ENCODE measurements at places on chromosomes 5 and 9. TPM values are rescaled to one million over a fixed set of nuclear protein-coding genes. Genes with fewer than 3 reads are reported as not detected.

- DNase-seq: no peak
Measured at GRCh38 chr5:144103611-144104485, 66.6 kb downstream of the YIPF5 start.

- DNase-seq: no peak
Measured at GRCh38 chr9:129552064-129552463, 68.8 kb downstream of the C9orf50 start.

DNA sequence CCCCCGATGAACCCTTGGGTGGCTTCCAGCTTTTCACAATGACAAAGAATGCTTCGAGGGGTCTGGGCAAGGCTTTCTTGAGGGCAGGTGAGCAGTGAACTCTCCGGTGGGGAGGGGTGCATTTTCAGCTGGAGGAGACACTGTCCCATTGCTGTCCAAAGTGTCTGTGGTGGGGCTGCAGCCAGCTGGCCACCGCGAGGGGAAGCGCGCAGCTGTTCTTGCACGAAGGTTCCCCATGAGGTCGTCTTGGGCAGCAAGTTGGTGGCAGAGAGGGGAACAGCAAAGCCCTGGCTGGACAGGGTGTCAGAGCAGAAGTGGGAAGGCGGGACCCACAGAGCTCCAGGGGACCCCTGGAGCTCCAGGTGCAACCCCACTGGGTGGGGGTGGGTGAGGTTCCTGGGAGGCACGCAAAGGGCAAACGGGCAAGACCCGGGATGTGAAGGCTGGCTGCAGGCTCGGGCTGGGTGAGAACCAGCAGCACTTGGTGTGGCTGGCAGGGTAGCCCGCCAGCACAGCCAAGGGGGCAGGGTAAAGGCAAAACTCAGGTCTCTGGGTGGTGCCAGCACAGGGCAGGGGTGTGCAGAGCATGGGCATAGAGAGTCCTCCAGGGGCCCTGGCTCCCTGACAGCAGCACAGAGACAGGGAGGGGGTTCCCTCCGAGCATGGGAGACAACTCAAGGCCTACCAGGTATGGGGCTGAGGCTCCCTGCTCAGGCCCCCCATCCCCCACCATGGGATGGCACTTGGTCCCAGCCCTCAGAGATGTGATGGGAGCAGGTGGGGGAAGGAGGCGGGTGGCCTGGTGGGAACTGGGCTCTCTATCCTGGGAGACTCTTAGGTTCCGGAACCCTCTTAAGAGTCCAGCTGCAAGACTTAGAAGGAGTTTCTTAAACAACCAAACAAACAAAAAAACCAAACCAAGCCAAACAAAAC is 26.6 kb downstream of the TSPAN17 start:
- DNase-seq: no peak

DNA sequence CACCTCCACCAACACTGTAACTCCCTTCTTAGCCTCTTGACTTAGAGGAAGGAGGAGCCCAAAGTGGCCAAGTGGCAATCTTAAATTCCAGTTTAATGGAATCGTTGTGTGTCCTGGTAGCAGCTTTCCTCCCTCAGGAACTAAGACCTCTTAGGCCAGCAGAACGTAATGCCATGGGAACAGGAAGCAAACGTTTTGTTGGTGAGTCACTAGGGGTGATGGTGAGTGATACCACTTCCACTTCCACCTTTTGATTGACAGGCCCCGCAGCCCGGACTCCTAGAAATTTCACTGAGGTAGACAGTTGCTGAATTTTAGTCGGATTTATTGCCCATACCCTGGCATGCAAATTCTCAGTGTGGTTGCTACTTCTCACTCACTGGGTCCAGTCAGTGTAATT is 94.2 kb upstream of the FBN2 start:
- DNase-seq: no peak

DNA sequence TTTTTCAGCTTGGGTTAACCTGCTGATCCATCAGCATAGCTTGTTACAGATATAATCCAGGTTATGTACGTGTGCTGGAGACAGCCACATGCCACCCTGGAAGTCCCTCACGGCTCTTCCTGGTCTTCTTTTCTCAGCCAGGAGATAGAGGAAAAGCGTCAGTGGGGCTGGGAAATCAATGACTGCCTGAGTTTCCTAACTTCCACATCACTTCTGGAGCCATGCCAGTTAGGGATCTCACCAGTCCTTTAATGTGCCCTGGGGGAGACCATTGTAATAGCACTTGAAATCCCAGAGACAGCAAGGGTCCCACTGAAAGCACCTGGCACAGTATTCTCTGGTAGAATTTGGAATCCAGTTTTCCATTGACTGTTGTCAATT is 29.2 kb downstream of the ANXA2R start:
- no peak for DNase-seq

GRCh38 chr9:12961276-12961809 is 186.5 kb downstream of the LURAP1L start:
- DNase-seq: no peak

DNA sequence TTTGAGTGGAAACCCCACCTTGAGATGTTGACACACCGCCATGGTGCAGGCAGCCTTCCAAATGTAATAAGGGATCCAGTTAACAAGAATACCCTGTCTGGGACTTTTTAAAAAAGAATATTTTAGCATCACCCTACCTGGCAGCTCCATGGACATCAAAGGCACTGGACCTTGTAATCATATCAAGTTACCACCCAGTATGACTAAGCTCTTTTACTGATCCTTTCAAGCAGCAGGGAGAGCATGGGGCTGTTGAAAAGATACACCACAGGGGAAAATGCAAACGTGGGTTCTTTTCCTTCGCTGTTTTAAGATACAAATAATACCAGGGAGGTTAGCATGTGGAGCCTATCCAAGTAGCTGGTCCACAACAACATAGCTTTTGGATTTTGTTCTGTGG is 211.2 kb downstream of the SAXO1 start:
- DNase-seq: no peak

DNA sequence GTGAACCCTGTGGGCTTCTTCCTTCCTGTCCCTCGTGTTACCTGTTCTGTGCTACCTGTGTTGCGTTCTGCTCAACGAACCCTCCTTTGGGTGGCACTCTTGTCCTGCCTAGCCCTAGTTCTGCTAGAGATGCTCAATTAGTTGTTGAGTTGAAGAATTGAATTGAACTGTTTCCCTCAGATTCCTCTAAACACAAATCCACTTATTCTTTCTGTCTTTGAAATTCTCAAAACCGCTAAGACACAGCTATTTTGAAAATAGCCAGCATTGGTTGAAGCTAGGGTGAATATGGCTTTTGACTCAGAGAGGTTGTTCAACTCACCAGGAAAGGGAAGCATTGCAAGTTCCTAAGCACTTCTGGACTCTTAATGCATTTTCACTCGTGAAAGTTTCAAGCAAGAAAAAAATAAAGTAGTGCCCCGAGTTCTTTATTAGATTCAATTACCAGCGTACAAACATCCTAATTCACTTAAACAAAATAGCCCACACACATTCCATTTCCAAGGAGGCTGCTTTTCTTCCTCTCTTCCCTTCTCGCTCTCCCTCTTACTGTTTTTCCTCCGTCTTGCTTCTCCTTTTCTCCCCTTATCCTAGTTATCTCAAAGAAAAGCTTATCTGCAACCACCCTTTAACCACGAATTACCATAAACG is 642 bp upstream of the ITGA1 start:
- DNase-seq: peak; percentile 58

The MED7 gene
- 11.2 TPM for total RNA-seq

The HDHD3 gene
- total RNA-seq: 102 TPM

Data from mucosa of gallbladder (tissue), 1 donor.